NCI-H1092 (cell line): ENCODE measurements at places on chromosomes 3 and 15.

- DNase-seq = no peak
Observed at GRCh38 chr15:100202309-100202960, 139.3 kb downstream of the ADAMTS17 start.

DNA sequence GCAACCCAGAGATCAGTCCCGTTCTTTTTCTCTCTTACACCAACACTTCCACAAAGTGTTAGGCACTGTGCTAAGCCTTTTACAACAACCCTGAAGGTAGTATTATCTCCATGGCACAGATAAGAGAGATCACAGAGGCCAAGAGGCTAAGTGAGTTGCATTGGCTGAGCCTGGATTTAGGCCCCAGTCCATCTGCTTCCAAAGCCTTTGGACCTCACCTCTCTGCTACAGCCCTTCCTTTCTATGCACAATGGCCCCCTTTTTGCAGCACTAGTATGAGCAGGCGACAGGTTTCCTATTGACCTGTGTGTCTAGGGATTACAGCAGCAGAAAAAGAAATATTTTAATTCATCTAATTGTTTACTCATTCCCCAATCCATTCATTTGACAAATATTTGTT, 76.2 kb downstream of the CRYGS start:
- no peak for DNase-seq

DNA sequence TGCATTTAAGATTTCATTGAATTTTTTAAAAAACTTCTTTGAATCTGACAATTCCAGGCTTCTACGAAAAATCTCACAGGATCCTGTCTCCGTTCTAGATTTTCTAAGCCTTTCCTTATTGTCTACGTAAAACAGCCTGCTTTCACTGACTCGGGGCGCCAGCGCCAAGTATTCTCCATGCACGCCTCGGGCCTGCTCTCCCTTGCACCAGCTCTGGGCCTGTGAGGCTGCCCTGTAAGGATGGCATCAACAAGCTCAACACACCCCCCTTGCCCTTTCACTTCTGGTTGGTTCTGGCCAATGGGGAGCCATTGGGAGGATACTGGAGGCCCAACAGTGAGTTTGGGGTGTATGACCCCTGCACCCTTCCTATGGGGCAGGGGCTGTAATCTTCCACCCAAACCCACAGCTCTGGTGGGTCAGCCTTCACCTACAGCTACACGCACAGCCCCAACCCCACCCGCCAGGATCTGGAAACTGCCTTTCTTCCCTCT, 47.8 kb downstream of the SLC41A3 start:
- DNase-seq = no peak

DNA sequence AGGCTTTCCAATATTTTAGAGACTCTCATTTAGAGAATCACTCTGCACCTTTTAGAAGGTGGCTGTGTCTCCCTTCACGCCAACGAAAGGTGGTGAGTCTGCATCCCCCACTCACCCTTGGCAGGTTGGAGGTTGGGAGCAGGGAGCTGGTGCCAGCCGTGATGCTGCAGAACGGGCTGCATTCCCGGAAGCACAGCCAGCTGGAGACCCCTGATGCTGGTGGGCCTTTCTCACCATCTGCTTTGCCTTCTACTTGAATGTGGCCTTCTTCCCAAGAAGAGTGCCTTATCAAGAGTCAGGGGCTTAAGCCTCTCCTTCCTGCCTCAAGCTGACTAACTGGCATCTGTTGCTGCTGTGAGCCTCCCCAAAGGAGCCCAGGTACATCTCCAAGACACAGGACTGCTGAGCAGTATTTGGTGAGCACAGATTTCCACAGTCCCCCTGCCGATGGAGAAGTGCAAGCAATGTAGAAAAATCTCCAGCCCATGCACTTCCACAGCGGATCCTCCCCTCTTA, 17.7 kb upstream of the HEG1 start:
- DNase-seq = no peak

- DNase-seq = no peak
Observed at GRCh38 chr15:49154799-49155109, 645 bp downstream of the COPS2 start.

GRCh38 chr15:41411441-41411840, 5.5 kb upstream of the RTF1 start:
- DNase-seq = no peak

DNA sequence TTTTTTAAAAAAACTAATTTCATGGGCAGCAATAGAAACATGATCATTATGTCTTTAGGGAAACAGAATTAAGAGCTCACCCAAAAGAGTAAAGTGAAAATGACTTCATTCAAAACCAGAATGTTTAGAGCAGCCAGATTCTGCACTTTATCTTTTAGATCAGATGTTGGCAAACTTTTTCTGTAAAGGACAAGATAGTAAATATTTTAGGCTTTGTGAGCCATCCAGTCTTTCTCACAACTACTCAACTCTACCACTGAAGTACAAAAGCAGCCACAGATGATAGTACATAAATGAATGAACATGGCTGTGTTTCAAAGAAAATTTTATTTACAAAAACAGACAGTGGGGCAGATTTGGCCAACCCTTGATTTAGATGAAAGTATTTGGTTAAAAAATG, 84.5 kb downstream of the SETD2 start:
- no peak for DNase-seq

DNA sequence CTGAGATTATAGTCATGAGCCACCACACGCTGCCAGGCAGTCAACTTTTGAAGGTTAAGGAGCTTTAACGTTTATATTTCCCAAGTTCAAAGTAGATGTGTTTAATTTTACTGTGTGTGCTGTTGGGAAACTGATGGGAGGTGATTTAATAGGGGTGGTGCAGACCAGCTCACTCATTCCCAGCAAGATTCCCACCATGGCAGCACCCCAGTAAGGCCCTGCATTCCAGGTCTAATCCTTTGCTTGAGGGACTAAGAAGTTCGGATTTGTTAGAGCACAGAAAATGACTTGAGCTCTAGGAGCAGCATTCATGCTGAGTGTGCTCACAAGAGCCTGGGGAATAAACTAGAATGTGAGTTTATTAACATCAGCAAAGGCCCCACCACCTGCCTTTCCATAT, 25.2 kb downstream of the TSEN2 start:
- no peak for DNase-seq

DNA sequence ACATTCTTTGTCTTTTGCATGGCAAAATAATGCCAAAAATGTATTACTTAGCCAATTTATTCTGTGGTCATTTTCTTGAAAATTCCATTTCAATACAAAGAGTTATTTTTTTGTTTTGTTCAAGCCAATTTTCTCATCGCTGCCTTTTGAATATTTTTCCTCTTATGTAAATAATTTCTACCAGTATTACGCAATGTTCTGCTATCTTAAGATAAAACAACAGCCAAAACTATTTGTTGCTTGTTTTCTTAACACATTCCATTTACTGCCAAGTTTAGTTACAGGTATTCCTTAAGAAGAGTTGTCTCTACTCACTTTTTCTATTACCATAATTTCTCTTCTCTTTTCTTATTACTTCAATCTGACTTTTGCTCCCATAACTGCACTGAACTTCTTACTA, 163.1 kb downstream of the ROBO1 start:
- no peak for DNase-seq

GRCh38 chr3:9109568-9109914, 139.9 kb downstream of the SRGAP3 start:
- no peak for DNase-seq

GRCh38 chr3:15452961-15453360, 25.6 kb downstream of the EAF1 start:
- DNase-seq = no peak

DNA sequence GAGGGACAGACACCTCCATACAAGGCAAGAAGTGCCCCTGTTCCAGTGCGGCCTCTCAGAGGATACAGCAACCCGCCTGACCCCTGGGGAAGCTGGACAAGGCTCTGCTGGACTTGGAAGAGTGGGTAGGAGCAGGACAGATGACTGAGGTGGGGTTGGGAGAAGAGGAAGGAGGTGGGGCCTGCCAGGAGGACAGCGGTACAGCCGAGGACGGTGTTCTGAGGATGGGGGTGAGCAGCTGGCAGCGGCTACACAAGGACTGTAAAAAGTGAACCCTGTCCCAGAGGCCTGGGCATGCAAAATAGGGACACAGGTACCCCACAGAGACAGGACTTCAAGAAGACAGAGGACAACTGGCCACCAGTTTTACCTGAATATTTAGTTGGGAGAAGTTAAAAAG, 23.5 kb upstream of the ELP6 start:
- DNase-seq = no peak

- no peak for DNase-seq
Observed at GRCh38 chr3:129308636-129309035, 30.0 kb downstream of the HMCES start.

DNA sequence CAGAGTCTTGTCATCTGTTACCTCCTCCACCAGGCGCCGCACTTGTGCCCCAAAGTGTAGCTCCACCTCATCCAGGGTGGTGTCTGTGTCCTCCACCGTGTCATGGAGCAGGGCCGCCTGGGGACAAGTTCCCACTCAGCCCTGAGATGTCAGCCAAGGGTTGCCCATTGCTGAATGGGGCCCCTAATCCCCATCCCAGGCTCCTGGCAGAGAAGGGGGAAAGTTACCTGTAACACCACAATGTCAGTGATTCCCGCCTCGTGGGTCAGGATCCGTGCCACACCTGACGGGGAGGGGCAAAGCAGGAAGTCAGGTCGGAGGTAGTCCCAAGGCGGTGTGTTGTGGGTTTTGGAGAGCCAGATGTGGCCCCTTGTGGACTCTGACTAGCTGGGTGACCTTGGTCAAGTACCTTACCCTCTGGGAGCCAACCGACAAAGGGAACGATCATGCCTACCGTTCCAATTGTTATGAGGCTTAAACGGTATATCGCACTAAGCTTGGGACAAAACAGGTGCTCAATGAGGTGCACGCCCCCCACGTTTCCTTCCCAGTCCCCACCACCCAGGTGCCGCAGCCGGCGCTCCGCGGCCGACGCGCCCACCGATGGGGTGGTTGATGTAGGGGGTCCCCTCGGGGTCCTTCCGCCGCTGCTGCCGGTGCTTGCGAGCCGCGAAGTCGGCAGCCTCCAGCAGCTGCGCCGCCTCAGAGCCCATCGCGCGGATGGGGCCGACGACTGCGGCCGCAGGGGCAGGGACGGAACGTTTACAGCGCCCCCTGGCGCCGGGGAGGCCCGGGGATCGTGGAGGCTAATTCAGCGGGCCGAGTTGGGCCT, at the start of gene HDDC3:
Gene HDDC3 (minus strand): TSS at position 722 of the 832 bp plus-strand sequence. CDS start 9 bp downstream, at position 713.
- DNase-seq = peak; percentile 56

DNA sequence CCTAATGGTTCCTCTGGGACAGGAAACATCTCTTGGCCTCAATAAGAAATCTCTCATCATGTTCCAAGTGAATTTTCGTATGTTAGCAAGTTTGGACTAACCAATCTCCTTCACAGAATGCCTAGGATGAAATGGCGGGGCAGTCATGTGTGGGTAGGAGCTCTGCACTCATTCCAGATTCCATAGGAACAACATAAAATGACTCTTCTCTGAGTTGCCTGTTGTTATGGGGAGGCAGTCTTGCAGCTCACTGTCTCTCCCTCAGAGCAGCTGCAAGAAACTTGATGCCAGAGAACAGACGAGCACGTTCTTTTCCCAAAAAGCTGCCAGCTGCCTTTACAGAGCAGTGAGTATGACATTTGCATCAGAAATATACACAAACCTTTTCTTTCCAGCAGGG, 34.1 kb downstream of the SPATA12 start:
- no peak for DNase-seq

GRCh38 chr3:171574556-171575240, 114.5 kb upstream of the TNIK start:
- no peak for DNase-seq

- no peak for DNase-seq
Observed at GRCh38 chr3:137110392-137110996, 152.7 kb downstream of the IL20RB start.

- no peak for DNase-seq
Observed at GRCh38 chr15:80991421-80991820, 1.8 kb upstream of the MESD start.

- DNase-seq = no peak
Observed at GRCh38 chr3:58341376-58341775, 8.7 kb downstream of the PXK start.

- DNase-seq = no peak
Observed at GRCh38 chr15:68515371-68516095, 63.3 kb upstream of the CORO2B start.

GRCh38 chr15:39976291-39977274, 42.7 kb downstream of the EIF2AK4 start:
- peak; percentile 25 for DNase-seq

GRCh38 chr3:13860001-13860400, 19.9 kb downstream of the WNT7A start:
- no peak for DNase-seq

DNA sequence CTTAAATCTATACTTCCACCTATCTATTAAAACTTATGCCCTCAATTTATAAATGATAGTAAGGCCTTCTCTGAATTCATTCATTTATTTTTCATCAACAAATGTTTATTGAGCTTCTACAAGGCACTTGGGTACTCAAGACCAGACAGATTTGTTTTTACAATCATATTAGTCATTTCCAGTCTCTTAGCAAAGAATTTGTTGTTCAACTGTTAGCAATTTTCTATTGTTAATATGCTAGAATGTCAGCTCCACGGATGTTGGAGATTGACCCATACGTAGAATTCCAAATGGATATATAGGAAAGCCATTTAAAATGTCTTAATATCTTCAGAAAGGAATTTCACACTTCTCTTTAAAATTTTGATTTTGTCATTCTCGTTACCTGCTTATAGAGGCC, 36.7 kb downstream of the ZBTB38 start:
- DNase-seq = no peak

- DNase-seq = no peak
Observed at GRCh38 chr3:23389686-23390085, 186.6 kb downstream of the UBE2E2 start.
